ENCODE measurements at places on chromosomes 6 and 20.
A peak's percentile ranks its signal among the peaks of the same experiment; 100 is the strongest.

DNA sequence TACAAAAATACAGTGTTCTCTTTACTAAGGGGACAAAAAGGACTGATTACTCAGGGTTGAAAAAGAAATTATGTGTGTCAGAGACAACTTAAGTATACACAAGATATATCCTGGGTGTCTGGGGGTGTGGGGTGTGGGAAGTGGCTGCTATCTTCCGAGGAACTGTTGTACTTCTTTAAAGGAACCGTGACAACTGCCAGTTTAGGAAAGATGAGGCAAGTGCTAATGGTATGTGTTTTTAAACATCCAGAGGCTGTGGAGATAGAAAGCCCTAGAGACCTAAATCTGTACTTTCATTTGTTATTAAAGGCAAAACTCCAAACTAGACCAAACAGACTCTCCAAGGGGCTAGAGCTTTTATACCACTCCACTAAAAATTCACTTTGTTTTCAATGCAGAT is 95.6 kb downstream of the SNAP25 start:
- no peak for DNase-seq

DNA sequence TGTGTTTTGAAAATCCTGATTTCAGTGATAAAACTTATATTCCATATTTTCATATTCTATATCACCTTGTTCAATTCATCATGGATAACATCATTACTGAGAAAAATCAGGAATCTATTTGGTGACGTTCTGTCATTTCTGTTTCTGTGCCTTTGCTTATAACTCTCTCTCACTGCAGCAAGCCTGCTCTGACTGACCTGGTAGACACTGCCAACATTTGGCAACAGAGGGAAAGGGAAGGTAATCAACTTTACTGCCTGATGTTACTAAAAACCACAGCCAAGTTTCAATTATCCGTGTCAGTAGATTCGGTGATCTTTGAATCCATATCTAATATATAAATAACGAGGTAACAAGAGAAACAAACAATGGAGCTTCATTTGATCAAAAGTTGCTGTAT is 501.9 kb downstream of the LMBRD1 start:
- DNase-seq = no peak

DNA sequence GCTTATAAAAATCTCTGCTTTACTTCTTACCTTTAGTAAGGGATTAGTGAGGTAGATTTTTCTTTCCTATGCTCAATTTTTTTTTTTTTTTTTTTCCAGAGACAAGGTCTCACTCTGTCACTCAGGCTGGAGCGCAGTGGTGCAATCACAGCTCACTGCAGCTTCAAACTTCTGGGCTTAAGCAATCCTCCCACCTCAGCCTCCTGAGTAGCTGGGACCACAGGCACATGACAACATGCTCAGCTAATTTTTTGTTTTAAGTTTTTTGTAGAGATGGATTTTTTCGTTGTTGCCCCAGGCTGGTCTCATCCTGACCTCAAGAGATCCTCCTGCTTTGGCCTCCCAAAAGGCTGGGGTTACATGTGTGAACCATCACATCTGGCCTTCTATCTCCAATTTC is 58.9 kb upstream of the RREB1 start:
- no peak for DNase-seq

GRCh38 chr20:41011551-41012067 is 17.0 kb upstream of the TOP1 start:
- no peak for DNase-seq

DNA sequence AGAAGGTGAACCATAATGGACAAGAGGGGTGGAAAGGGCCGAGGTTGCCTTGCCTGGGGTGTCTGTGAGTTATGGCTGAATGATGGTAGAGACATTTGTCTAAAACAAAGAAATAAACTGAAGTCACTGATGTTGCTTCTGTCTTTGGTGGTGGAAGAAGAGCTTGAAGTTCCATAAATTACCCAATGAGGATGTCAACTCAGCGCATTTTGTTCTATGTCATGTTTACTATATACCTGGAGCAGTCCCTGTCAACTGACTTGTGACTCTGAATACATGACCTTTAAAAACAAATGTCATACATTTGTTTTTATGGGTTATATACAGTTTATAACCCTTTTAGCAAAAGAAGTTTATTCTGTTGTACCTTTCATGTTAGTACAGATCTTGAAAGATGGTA is 2.0 kb downstream of the EFHC1 start:
- no peak for DNase-seq

DNA sequence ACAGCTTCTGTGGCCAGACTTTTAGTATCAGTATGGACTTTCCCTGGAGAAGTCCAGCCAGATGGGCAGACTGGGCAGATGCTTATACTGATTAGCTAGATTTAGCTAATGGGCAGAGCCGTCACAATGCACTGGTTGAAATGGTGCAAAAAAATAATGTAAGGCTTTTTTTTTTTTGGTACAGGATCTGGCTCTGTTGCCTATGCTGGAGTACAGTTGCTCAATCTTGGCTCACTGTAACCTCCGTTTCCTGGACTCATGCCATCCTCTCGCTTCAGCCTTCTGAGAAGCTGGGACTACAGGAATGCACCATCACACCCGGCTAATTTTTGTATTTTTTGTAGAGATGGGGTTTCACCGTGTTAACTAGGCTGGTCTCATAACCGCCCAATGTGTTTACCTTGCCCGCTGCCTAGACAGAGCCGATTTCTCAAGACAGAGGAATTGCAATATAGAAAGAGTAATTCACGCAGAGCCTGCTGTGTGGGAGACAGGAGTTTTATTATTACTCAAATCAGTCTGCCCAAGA is 16.4 kb upstream of the KIFC1 start:
- DNase-seq = no peak

DNA sequence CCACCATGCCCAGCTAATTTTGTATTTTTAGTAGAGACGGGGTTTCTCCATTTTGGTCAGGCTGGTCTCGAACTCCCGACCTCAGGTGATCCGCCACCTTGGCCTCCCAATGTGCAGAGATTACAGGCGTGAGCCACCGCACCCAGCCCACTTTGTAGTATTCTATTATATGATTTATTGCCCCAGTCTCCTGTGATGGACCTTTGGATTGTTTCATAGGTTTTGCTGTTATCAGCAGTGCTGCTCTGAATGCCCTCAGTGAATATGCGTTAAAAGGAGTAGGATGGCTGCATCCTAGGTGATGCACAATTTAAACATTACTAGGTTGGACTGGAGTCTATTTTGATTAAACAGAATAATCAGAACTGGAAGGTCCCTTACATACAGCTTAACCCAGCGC is 10.3 kb downstream of the ID1 start:
- no peak for DNase-seq

GRCh38 chr6:79425589-79426311 is 111.5 kb downstream of the LCA5 start:
- no peak for DNase-seq

GRCh38 chr20:36465109-36466080 is 75.9 kb upstream of the MYL9 start:
- DNase-seq = peak; percentile 65

DNA sequence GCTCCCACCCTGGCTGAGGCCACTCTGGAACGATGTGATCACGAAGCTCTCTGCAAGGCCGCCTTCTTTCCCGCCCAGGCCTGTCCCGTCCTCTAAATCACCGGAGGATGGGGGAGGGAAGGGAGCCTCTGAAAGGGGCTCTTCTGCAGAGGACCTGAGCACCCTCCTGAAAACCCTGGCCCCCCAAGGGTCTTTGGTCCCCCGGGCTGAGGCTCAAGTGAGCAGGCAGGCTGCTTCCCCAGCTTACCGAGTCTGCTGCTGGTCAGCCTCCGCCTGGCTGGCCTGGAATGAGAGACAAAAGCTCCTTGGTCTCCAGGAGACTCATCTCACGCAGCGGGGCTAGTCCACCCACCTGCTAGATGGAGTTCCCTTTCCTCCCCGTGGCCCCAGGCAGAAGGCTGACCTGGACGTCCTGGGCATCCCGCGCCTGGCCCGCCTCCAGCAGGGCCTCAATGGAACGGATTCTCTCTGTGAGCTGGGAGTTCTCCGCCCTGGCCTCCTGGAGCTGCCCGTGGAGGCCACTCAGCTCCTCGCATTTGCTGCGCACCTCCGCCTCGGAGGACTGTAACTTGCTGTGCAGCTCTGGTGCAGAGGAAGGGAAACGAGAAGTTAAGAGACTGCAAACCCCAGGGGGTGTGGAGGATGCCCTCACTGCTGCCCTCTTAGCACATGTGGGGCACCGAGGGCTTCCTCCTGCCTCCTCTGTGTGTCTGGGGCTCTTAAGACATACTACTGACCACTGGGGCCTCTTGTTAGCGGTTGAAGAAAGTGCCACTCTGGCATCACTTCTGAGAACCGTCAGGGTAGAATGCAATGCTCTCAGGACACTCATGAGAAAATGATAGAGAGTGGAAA is 54.7 kb downstream of the RRBP1 start:
- DNase-seq = no peak

DNA sequence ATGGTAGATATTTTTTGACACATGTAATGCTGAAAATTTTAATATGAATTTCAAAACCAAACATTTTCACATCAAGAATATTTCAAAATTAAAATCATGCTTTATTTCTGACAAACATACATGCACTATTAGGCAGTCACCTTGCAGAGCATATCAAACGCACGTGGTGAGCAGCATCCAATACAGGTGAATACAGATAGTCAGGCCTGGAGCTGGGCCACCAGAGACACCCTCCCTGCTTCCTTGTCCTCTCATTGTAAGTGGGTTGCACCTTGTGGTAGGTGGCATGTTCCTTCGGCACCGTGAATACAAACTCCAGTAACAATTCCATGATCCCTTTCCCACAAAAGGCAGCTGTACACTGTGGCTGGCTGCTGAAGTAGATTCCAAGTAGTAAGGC is 8.9 kb downstream of the REV3L start:
- no peak for DNase-seq

- no peak for DNase-seq
Observed at GRCh38 chr6:140271759-140272377, 897.4 kb upstream of the CITED2 start.

GRCh38 chr6:61868507-61869080 is 417.4 kb downstream of the KHDRBS2 start:
- DNase-seq = no peak

GRCh38 chr6:156351346-156351966 is 425.7 kb upstream of the ARID1B start:
- DNase-seq = no peak

DNA sequence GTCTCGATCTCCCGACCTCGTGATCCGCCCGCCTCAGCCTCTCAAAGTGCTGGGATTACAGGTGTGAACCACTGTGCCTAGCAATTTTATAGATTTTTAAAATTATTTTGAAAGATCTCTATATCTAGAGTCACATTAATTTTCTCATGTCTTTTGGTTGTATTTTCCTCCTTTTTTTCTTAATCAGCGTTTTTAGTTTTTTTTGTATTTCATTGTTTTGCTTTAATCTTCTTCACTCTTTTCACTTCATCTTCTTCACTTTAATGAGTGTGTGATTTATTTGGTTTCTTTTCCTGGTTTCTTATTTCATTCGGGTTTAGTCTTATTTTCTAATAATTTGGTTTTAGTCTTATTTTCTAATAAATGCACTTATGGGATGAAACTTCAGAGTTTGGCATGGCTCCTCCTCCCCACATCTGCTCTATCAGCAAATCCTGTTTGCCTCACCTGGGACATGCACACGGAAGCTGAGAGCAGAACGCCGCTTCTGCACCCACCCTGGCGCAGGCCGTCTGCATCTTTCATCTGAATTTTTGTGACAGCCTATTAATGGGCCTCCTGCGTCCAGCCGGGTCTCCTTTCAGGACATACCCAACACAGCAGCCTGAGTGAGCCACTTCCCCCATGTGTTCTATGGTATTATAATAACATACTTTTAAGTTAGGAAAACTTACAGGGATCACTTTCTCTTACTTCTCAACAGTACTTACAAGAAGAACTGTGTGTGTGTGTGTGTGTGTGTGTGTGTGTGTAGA is 35.5 kb downstream of the DTD1 start:
- DNase-seq = no peak

DNA sequence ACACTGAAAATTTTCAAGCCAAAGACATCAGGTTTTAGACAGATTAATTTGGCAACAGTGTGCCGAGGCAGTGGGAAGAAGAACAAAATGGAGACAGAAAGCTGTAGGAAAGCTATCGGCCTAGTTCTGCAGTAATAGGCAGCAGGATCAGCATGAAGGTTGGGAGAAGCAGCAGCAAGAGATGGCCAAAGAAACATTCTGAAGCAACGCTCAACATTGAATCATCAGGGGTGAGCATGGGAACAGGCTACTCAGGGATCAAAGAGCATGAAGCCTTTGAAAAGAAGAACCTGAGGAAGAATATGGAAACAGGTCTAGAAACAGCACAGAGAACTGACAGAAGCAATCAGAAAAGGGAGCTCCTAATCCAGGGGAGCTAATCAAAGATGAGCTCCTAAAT is 7.1 kb upstream of the DST start:
- DNase-seq = no peak

DNA sequence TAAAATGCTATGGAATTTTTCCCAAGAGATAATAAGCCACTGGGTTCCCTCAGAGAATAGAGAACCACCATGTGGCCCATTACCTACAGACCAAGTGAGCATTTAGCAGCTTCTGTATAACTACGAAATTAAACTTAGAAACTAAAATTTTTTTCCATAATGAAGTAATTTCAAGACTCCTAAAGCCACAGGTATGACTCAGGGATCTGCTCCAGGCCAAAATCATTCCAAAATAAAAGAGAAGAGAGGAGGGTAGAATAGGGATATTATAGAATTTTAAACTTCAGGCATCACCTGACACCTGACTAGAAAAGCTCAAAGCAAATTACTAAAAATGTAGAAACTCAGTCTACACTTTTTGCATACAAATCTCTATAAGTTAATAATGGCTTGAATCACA is 108.9 kb upstream of the DST start:
- DNase-seq = no peak

DNA sequence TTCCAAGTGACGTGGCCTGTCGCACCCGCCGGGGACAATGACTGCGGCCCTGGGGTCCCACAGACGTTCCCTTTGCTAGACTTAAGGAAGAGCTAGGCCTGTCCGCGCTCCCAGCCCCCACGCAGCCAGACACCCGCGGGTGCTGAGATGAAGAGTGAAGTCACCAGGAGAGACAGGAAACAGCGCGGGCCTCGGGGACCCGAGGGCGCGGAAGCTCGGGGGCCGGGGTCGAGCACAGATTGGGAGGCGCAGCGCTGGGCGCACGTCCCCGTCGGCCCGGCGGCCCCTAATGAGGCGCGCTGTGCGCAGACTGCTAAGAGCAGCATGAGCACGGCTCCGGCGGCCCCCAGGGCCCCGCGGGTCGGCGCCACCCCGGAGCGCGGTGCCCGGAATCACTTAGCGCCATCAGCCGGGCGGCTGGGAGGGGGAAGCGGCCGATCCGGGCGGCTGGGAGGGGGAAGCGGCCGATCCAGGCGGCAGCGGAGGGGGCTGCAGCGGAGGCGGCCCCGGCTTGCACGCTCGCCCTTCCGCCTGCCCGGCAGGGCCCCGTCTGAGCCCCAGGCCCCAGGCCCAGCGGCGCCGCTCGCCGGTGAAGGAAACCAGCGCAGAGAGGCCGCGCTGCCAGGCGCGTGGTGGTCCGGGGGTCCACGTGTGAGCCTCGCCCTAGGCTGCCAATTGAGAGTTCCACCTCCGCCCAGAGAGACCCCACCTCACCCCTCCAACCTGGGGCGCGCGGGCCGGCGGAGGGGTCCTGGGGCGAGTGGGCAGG is 8.3 kb upstream of the AVP start:
- peak; percentile 58 for DNase-seq

GRCh38 chr6:109424946-109425345 is 15.5 kb downstream of the PPIL6 start:
- no peak for DNase-seq

All from stimulated activated CD8-positive, alpha-beta memory T cell treated with anti-CD3 and anti-CD28 coated beads, Interleukin-4, amount 100 ng/mL, for 48 hours (primary cell).